A375 (cell line): ENCODE measurements at places on chromosomes 6 and 20. TPM values are rescaled to one million over a fixed set of nuclear protein-coding genes. Genes with fewer than 3 reads are reported as not detected.

C20orf141 gene
- 1.7 TPM in 1 of 2 replicates, not detected in the other for total RNA-seq

TDRD6 gene
- under 0.01 and 0.03 TPM in 2 replicates for total RNA-seq

C6orf132 gene
- total RNA-seq, result not detected in 2 replicates

DUSP22 gene
- 11.6 TPM in 2 replicates for total RNA-seq

SLC17A4 gene
- total RNA-seq, result not detected in 2 replicates

TAAR8 gene
- total RNA-seq, result not detected in 2 replicates

HCRTR2 gene
- total RNA-seq, result not detected in 2 replicates

SAPCD1 gene
- 13.0 and 13.2 TPM in 2 replicates for total RNA-seq
